Cortex of kidney (tissue), 1 donor: ENCODE measurements at places on chromosomes 4 and X.

DNA sequence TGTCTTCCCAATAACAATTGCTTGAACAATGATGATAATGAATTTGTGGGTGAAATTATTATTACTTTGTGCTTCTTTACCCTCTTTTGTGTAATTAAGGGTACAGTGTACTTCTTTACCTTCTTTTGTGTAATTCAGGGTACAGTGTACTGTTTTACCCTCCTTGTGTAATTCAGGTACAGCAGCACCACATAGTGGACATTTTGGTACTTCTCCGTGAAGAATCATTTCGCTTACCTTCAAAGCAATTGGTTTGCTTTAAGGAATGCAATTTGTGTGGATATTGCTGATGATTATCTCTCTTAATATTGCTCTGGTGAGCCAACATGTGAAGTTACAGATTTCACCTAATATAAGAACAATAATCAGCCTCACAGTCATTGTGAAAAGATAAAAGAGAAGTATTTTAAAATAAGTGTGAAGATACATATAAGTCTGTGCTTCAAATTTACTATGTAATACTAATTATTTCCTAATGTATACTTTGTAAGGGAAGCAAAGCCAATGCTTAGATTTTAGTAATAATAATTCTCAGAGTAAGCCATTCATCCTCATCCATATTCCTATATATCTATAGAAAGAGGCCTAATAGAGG is 27.2 kb upstream of the SEC24B start:
- DNase-seq = no peak

GRCh38 chr4:142567199-142567598 is 278.9 kb downstream of the INPP4B start:
- no peak for DNase-seq

DNA sequence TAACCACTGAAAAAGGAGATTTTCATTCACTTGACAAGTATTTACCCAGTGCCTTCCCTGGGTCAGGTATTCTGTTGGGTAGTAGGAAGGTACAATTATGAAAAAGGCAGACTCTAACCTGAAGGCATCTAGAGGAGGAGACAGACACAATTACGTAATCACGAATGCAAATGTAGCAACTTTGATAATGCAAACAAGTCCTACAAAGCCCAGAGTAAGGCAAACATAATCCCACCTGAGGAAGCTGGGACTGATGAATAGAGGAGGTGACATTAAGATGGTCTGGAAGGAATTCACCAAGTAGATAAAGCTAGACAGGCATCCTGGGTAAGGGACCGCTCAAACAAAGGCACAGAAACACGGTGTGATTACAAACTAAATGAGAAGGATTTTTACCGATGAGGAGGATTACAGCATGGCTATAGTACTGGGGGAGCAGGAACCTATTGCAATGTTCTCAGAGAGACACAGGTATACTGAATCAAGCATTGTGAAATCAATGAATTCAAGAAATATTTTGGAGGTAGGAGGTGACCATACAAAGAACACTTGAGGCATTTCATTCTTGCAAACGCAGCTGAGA is 37.1 kb downstream of the TMEM150C start:
- no peak for DNase-seq

GRCh38 chr4:40190880-40191815 is 5.7 kb upstream of the RHOH start:
- DNase-seq = no peak

DNA sequence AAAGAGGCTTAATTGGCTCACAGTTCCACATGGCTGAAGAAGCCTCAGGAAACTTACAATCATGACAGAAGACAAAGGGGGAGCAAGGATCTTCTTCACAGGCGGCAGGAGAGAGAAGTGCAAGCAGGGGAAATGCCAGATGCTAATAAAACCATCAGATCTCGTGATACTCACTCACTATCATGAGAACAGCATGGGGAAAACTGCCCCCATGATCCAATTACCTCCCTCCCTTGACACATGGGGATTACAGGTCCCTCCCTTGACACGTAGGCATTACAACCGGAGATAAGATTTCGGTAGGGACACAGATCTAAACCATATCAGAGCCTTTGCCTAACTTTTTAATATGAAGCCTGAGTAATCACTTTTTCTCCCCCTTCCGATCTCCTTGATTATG is 43.7 kb upstream of the MAPK10 start:
- DNase-seq = no peak

- DNase-seq = no peak
Observed at GRCh38 chrX:47145395-47146120, 537 bp downstream of the RBM10 start.

GRCh38 chr4:185099024-185099682 is 43.9 kb upstream of the SLC25A4 start:
- no peak for DNase-seq

GRCh38 chr4:173930329-173930967 is 353.0 kb downstream of the FBXO8 start:
- no peak for DNase-seq

GRCh38 chrX:86935988-86936387 is 581.6 kb upstream of the KLHL4 start:
- no peak for DNase-seq

DNA sequence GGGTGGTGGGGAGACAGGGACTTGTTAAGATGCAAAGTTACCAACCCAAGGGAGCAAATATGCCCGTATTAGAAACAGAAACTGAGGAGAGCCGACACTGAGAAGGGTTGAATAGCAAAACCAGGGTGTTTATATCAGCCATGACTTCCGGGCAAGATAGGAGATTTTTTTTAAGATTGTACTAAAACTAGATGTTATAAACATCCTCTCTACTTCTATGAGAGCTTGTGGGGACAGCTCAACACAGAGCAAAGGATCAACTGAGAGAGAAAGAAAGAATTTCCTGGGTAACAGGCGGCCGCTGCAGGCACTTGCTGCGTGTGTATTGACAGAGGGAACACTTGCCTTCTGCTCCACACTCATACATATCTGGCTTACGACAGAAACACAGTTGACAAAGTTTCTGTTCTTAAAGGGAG is 49.1 kb upstream of the FBXW7 start:
- DNase-seq = no peak

- no peak for DNase-seq
Observed at GRCh38 chr4:8285976-8286718, 16.6 kb downstream of the HTRA3 start.

DNA sequence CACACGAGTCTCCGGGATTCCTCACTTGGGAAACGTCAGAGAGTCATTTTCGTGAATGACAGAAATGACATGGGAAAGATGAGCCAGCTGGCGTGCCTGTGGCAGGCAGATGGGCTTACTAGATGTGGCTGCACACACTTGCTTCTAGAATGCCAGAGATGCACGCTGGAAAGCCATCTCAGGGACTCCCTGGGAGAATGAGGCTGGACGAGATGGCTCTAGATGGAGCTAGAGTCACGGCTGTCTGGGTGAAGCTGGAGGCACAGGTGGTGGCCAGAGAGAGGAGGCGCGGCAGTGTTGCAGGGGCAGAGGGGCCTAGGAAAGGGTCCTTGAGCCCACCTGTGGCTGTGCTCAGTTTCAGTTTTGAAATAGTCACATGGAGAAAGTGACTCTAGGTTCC is 26.0 kb downstream of the TKTL1 start:
- DNase-seq = no peak
